ENCODE measurements at places on chromosomes 6 and 20.
A peak's percentile ranks its signal among the peaks of the same experiment; 100 is the strongest.

- DNase-seq = no peak
Observed at GRCh38 chr6:74256781-74257180, 560.8 kb downstream of the CD109 start.

DNA sequence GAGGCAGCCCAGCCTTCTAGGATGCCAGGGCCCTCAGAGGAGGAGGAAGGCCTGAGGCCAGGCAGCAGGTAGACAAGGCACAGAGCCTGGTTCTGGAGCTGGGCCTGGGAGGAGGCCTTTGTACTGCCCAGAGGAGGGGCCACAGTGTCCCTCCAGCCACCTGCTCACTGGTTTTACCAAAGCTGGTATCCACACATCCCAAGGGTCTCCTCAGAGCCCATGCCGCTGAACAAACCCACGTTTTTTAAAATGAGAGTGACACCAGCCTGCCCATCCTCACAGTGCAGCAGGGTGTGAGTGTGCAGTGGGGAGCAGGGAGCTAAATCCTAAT is 162.7 kb downstream of the LY86 start:
- no peak for DNase-seq

DNA sequence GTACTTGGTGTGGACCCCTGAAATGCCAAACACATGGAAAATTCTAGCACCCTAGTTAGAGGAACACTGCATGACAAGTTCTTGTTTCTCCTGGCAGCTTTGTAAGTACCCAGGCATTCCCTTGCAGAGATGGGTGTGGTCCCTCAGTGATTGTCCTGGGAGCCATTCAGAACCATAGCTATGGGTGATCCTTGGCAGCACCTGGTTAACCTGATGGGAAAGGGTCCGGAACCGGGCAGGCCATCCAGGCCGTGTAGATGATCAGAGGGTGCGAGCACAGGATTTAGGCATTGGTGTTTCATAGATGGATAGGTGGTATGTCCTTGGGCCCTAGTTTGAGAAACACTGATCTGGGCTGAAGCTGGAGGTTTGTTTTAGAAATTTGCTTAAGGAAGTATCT is 95.8 kb downstream of the RPP40 start:
- no peak for DNase-seq

DNA sequence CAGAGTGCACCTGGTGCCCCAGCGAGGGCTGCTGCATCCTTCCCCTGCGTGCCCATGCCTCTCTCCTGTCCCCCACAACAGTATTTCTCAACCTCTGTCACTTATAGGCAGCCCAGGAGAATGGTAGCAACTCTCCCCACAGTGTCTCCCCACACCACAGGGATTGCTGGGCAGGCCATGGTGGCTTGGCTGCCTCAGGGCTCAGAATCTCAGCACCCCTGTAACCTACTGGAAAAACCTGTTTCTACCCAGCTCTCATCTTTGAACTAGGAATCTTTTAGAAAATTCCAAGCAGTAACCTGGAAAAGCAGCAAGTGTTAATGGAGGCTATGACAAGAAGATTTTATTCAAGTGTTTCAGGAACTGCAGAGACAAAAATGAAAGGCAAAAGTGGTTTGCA is 38.0 kb downstream of the CD164 start:
- no peak for DNase-seq

DNA sequence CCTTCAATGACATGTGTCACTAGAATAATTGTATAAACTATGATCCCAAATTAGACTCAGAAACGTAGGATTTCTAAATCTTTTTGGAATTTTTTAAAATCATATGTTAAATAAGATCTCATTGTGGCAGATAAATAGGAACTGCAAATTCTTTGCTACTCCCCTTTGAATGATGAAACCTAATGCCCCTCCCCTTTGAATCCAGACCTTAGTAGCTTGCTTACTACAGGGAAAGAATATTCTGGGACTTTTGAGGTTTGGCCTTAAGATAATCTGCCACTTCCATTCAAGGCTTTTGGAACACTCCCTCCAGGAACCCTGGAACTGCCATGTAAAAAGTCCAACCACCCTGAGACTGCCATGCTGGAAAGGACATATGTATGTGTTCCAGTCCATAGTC is 7.1 kb downstream of the TDP2 start:
- DNase-seq = no peak

DNA sequence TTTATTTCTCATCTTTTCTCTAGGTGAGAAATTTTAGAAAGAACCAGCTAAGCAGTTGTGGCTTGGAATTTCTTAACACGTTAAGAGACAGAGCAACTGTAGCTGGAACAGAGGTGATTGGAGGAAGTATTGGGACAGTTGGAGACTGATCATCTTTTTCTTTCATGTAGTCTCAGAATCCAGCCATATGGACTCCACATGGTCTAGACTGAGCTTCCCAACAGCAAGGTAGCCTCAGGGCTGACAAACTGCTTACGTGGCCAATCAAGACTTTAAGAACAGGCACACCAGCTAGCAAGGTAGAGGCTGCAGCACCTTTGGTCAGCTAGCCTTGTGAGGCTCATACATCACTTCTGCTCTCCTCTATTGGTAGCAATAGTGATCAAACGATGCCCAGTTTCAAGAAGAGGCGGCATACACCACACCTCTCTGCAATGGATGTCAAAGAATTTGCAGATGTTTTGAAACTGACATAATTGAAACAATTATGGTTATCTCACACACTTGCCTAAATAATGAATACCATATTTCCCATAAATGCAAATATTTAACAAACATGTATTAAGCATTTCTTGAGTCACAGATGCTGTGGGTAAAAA is 590.5 kb upstream of the SLC35B3 start:
- DNase-seq = no peak

DNA sequence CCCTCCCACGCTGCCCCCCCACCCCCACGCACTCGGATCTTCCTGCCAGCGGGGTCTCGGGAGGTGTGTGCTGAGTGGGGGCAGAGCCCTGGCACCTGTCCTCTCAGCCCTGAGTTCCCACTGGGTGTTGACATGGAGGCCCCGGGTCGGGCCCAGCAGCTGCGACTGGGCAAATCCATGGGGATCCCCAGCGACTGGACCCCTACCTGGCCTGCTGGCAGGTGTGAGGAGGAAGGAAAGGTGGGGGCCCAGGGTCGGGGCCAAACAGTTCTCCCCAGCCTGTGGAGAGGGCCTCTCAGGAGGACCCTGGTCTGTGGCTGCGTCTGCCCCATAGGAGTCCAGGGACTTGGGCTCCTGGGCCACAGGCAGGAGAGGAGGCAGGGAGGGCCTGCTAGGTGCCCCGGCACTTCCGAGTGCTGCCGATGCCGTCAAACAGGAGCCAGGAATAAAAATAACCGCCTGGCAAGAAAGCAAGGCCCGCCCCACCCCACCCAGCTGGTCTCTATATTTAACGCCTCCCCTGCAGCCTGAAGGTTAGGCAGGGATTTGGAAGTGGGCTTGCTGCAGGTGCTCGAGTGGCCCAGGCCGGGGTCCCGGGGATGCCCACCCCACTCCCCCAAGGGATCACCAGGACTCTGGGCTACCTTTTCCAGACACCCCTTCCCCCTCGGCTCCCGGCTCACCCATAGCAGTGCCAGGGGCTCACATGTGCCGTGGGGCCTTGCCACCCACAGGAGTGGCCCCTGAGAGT is 1.4 kb upstream of the EEF1A2 start:
- no peak for DNase-seq

DNA sequence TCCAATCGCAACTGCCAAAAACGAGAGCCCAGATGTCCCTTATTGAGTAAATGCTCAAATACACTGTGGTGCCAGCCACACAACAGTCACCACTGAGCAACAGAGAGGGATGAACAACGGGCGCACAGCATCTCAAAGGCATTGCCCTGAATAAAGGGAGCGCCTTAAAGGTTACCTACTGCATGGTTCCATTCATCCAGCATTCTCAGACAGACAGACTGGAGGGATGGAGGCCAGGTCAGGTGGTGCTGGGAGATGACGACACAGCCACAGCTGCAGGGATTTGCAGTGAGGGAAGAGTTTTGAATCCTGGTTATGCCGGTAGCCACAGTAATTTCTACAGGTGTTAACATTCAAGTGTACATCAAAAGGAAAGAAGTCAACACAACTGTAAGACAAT is 615.5 kb upstream of the AGPAT4 start:
- DNase-seq = no peak

DNA sequence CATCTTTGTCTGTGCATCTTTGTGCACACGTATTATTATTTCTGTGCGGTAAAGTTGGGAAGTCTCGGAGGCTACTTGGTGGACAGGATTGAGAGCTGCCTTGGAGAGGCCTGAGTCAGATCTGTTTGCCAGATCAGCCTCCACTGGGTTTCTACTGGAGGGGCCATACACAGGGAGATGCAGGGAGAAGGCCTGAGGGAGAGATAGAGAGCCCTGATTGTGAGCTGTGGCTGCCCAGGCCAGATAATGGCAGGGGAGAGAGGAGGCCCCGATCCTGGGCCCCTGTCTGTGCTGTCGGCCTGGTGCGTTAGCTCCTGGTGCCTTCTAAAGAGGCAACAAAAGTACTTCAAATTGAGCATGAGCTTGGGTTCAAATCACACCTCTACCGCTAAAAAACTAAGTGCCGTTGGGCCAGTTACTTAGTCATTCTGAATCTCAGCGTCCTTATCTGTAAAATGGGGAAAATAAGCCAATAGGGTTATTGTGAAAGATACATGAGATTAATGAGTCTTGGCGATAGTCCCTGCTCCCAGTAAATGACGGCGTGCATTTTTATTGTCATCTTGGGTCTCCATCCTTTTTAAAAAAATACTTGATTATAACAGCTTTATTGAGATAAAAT is 27.6 kb upstream of the ADA start:
- DNase-seq = no peak

DNA sequence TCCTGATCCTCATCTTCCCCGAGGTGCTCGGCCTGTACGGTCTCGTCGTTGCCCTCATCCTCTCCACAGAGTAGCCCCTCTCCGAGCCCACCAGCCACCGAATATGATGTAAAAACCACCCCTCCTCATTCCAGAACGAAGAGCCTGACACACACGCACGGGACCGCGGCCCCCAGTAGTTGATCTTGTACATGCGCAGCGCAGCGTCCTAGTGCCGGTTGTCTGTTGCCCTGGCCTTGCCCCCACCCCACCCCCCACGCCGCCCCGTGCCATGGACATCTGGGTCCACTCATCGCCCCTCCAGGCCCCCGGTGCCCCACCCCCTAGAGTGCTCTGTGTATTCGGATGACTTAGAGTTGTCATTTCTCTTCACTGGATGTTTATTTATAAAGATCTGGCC is 5.2 kb upstream of the PRPH2 start:
- DNase-seq = no peak

GRCh38 chr6:29970711-29971110 is 28.4 kb downstream of the HLA-A start:
- no peak for DNase-seq

- no peak for DNase-seq
Observed at GRCh38 chr6:4188801-4189200, 53.4 kb upstream of the ECI2 start.

DNA sequence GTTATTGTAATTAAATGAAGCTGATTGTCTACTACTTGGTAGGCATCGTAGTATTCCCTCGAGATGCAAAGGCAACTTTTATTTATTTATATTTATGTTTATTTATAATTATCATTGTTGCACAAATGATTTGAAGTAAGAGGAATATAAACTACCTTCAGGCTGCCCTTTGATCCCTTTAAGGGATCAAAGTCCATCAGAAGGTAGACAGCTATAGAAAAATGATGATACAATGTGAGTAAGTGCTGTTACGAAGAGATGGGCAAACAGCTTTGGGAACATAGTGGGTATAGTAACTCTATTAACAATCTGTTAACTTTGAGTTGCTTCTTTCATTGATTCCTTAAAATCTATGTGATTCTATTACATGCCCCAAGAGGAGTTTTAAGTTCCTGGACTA is 512.8 kb upstream of the CITED2 start:
- DNase-seq = no peak

GRCh38 chr6:167491438-167492099 is 166.7 kb downstream of the TTLL2 start:
- DNase-seq = no peak

DNA sequence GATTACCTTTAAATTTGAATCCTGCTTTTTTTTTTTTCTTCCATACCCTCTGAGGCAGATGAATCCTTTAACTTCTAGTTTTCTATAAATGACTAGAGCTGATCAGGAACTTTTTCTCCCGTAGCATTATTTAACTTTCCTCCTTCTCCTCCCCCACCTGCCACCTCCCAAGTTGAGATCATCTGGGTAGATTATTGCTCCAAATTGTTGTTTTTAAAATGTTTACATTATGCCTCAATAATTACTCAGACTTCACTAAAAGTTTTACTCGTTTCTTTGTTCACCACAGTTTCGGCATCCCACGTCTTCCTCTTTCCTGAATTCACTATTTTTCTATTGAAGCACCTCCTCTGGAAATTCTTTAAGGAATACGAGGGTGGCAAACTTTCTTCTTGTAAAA is 16.6 kb upstream of the SCUBE3 start:
- no peak for DNase-seq

DNA sequence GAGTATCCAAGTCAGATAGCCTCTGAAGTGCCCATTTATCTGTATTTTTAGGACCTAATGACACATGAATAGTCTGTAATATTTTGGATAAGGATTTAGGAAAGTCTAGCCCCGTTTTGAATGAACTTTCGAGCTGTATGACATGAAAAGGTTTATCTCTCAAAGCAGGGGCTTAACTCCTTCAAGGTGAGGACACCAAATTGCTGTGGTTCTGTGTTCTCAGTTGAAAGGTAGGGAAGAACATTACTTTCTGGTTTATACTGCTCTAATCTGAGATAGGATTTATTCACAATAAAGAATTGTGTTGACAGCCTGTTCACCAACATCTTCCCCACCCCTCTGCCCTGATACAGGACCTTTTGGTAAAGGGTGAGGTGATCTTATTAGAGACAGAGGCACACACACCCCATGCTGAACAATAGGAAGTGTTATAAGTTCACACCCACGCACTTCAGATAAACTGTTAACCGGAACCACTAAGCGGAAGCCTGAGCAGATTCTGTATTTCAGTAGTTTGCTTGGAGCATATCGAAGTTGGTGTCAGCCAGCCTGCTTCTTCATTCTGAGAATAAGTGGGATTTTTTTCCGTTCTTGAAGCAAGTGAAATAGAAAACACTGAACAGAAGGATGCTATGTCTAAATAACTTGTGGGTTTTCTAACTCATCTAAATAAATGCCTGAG is 223.3 kb downstream of the TMEM242 start:
- peak; percentile 18 for DNase-seq

DNA sequence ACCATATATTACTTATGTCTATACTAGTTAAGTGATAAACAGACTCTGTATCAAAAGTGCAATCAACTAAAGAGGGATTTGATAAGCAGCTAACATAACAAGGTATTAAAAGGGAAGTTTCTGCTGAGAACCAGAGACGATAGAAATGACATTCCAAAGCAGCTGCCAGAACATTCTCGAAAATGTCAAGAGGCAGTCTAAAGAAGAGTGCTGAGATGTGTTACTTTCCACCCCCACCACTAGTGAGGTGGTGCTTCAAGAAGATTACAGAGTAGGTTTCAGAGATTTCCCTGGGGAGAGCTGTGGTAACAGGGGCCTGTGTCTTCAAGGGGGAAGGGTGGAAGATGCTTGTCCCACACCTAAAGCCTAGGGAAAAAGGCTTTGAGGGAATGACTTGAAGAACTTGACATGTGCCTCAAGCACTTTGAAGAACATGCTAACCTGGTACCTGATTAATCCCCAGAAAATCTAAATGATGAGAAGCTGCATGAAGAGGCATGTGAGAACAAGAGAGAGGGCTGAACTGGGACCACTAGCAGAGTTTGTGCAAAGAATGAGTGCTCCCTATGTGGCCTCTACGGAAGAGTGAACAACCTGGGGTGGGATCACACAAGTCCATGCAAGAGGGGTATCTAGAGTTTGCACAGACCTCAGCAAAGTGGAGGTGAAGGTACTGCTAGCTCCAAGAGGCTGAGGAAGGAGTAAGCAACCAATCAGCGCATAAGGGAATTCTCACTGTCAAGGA is 5.0 kb downstream of the FAM184A start:
- no peak for DNase-seq

- no peak for DNase-seq
Observed at GRCh38 chr20:17594443-17594842, 24.6 kb downstream of the DSTN start.

Data from activated CD4-positive, alpha-beta T cell treated with anti-CD3 and anti-CD28 coated beads, Interleukin-2, amount 50 U/mL, for 1 hour (primary cell).